ENCODE measurements at places on chromosomes 13 and 19.

GRCh38 chr19:39968789-39969188, 2.2 kb upstream of the PSMC4 start:
- no peak for DNase-seq

GRCh38 chr13:57128909-57129308, 11.8 kb upstream of the PRR20A start:
- no peak for DNase-seq

DNA sequence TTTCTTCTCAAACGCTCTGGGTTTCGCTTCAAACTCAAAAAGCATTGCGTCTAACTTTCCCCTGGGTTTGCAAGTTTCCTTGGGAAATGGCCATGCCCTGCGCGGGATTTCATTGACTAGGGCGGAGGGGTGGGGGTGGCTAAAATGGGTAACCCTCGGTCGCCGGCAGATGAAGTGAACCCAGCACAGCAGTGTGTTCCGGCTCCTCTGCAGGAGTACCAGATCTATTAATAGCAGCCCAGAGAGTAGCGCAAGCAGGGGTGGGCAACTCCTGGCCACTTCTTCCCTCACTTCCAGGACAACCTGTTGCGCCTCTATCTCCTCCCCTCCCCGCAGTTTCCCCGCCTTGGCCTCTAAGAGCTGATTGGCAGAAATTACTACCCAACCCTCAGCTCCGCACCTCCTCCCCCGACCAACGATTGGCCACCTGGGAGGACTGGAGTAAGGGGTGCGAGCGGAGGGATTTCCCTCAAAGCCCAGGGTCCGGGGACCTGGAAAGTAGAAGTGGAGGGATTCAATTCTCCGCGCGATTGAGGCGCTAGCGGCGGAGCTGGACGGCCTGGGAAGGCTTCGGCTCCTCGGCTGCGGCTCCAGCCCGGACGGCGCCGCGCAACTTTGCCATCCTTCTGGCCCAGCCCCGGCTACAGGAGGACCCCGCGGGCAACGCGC, at the start of gene FREM2:
FREM2 (plus strand) TSS at position 501 of the 669 bp plus-strand sequence. CDS start 268 bp downstream, outside the sequence.
- DNase-seq: no peak

- DNase-seq: peak; percentile 56
These were observed 3.9 kb downstream of the TMEM147 start for GRCh38 chr19:35549174-35549788.

- DNase-seq: no peak
These were observed 237.7 kb upstream of the DACH1 start for GRCh38 chr13:72104656-72105180.

- no peak for DNase-seq
These were observed 1.2 kb downstream of the PSPC1 start for GRCh38 chr13:19781526-19781925.

- DNase-seq: no peak
These were observed 1.4 kb downstream of the KASH5 start for GRCh38 chr19:49389406-49389805.

- DNase-seq: no peak
These were observed 90.7 kb downstream of the GNG7 start for GRCh38 chr19:2611483-2612464.

GRCh38 chr13:38950987-38951386, 39.6 kb downstream of the STOML3 start:
- no peak for DNase-seq

- no peak for DNase-seq
These were observed 478.5 kb upstream of the SLITRK1 start for GRCh38 chr13:84360822-84361221.

DNA sequence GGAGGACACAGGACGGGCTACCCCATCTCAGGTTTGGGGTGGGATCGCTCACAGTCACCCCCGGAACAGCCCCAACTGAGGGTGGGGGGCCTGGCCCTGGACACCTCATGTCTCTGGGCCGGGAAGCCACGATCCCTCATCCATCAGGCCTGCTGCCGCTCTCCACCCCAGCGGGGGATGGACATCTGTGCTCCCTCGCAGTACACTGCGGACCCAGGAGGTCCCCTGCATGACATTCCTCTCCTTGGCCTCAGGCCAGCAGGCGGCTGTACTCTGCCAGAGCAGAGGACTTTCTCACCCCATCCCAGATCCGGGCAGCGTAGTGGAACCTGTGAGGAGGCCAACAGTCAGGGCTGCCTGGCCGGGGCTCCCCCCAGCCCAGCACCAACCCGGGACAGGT, 15.5 kb downstream of the IRGC start:
- DNase-seq: no peak

GRCh38 chr19:5218963-5219530, 121.6 kb downstream of the PTPRS start:
- DNase-seq: no peak

GRCh38 chr19:35309481-35310279, 17.7 kb downstream of the MAG start:
- DNase-seq: no peak

DNA sequence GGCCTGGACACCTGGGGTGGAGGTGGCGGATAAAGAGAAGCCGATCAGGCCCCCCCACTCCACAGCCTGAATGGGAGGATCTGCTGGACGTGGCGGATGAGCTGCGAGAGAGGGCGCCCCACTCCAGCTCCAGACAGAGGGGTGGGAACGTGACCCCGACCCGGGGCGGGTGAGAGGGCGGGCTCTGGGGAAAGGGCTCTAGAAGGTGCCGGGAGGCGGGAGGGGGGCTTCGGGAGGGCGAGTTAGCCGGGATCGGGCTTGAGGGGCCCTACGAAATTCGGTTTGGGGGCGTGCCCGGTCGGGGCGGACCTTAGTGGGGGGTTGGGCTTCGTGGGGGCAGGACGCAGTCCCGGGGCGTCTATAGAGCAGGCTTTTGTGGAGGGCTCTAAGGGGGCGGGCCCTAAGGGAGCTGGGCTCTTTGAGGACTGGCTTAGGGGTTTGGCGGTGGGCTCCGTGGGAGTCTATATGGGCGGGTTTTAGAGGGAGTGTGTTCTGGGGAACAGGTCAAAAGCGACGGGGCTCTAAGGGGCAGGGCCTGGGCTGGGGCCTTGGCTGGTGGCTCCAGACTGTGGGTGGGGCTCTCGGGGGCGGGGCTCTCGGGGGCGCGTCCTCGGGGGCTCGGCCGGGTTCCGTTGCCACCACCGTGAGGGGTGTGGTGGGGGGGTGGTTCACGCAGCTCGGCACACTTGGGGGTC, 4.1 kb upstream of the NANOS3 start:
- DNase-seq: peak; percentile 38

GRCh38 chr19:11169896-11170678, 14.5 kb upstream of the SPC24 start:
- DNase-seq: no peak

DNA sequence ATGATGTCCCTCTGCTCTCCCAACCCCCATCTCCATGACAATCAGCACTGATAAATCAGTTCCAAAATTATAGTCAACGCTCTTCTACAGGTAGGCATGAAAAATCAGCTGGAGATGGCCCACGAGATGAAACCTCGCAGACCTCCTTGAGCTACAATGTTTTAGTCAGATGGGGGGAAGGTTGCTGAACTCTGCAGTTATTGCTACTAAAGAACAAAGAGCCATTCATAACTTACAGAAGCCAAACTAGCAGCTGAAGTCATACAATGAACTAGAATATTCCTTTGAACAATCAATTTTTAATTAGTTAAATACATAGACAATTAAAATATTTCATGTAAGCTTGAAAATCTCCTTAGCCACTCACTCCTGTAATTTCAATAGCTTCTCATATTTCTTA, 179.2 kb downstream of the NHLRC3 start:
- DNase-seq: no peak

DNA sequence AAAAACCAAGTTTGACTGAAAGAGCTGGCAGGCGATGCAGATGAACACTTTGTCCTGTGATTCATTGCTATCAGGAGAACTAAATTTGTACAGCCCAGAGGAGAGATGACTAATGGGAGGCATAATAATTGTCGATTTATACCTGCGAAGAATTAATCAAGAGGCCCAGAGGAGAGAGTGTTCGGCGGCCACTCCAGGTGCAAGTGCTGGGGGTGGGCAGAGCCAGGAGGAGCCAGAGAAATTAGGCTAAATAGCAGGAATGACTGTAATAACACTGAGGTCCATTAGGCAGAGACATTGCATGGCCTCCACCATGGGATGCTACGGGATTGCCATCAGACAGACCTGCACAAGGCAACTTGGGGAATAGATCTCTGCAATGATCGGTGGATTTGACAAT, 107.7 kb upstream of the UQCRFS1 start:
- DNase-seq: no peak

DNA sequence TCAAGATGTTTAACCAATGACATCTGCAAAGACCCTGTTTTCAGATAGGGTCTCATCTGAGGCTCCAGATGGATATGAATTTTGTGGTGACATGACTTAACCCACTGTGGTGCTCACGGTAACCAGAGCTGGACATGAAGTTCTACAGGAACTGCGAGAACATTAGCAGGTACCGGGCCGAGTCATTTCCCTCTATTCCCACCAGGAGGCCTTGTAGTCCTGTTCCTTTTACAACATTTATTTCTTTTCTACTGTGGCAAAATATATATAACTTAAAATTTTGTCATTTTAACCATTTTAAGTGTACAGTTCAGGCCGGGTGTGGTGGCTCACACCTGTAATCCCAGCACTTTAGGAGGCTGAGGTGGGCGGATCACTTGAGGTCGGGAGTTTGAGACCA, 7.6 kb upstream of the TSPAN16 start:
- DNase-seq: no peak

GRCh38 chr13:97220151-97220900, 1.8 kb upstream of the MBNL2 start:
- no peak for DNase-seq

DNA sequence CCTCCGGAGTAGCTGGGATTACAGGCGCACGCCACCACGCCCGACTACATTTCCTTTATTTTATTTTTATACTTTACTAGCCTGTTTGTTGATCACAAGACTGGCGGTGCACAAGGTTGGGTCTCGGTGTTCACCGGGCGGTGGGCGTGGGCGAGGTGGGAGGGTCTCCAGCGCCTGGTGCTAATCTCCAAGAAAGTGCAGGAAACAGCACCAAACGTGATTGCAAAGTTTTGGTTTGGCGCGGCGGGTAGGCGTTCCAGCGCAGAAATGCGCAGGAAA, 24.0 kb upstream of the ZNF850 start:
- no peak for DNase-seq

- DNase-seq: peak; percentile 9
These were observed 1227.4 kb upstream of the PCDH20 start for GRCh38 chr13:62643007-62643483.

- no peak for DNase-seq
These were observed 132.5 kb downstream of the NALCN start for GRCh38 chr13:101283782-101284181.

DNA sequence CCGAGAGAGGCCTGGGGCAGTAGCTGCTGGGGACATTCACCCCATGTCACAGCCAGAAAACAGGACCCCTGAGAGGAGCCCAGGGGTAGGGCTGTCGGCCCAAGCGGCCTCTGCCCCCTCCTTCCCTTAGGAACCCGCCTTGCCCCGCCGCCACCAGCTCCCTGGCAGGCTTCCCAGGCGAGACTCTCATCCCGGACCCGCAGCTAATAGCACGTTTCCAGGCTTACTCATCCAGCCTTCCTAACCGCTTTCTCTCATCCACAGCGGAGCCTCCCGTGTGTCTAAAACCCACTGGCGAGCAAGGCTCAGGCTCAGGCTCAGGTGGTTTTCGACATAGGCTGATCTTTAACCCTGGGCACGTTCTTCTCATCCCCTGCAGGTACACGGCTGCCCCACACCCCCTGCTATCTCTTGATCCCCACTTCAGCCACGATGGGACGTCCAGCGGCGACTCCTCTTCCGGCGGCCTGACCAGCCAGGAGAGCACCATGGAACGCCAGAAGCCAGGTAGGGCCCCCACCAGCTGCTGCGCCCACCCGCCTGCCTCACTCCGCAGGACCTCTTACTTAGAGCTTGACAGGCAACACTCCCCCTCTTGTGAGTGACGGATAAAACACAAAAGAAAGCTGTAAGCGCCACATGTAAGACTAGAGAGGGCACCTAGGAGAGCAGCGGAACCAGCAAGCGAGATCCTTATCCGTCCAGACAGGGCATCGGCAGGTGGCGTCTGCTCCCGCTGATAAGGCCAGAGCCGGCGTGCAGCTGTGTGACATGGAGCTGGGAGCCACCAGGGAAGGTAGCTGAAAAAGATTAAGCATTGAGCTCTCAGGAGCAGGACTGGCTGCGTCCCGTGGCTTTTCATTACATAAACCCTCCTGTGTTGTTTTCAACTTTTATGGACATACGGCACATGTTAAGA, 71.3 kb downstream of the DPF1 start:
- DNase-seq: no peak

DNA sequence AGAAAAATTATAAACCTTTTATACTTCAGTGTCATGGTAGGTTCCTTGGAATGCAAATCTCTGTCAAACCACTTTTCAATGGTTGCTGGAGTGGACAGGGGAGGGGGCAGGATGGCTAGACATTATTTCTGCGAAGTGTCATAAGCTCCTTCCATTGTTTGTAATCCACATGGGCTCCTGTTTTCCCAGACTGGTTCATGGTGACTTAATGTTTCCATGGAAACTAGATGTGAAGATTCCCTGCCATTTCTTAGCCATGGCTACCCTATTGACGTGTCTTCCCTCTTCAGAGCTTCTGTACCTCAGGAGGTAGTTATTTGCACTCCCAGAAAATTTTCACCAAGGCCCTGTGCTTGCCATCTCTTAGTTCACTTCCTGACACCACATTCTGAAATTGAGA, 95.3 kb downstream of the UFM1 start:
- no peak for DNase-seq

Measured in stimulated activated naive CD8-positive, alpha-beta T cell treated with anti-CD3 and anti-CD28 coated beads, Interleukin-15, amount 100 ng/mL, for 72 hours (primary cell).